Renal pelvis (tissue), 12 donors: ENCODE measurements at places on chromosomes 13 and 19.

- DNase-seq: no peak
Measured at GRCh38 chr13:110361365-110361911, 54.4 kb downstream of the COL4A2 start.

GRCh38 chr19:14054721-14055120 is 7.2 kb downstream of the PALM3 start:
- no peak for DNase-seq

DNA sequence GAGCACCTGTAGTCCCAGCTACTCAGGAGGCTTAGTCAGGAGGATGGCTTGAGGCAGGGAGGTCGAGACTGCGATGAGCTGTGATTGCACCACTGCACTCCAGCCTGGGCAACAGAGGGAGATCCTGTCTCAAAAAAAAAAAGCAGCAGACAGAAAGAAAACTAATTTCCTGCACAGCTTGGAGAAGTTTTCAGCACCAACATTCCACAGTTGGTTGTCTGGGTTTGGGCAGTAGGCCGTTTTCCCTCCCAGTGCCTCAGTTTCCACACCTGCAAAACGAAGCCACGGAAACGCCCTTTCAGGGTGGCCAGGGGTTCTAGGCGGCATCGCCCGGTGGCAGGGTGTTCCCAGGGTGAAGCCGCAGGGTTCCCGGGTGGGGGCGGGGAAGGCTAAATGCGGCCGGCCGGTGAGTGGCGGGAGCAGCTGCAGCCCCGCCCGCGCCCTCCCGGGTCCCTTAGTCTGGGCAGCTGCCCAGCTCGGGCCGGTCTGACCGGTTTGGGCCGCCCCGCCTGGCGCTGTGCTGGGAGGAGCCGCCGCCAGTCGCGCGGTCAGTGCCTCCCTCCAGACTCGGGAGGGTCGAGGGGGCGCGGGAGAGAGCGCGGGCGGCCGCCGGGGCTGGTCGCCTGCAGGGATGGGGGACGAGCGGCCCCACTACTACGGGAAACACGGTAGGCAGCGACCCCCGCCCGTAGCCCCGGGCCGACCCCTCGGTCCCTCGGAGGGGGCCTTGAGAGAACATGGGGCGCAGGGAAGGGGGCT is at the start of gene SLC44A2:
TSS of gene SLC44A2 (plus strand) at position 551 of the 759 bp plus-strand sequence. CDS start at position 632, 81 bp downstream.
- DNase-seq: peak; percentile 87

DNA sequence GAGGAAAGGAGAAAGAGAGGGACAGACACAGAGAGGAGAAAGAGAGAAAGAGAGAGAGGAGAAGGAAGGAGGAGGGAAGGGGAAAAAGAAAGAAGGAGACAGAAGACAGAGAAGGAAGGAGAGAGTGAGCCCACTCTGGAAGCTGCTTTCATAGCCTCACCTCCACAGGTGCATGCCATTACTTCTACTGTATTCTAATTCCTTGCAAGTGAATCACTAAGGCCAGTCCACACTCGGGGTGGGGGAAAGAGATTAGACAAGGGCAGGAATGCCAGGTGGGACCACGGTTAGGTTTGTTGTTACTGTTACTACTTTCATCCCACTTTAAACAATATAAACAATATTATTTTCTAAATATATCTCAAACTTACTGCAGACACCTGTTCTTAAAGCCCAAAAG is 684.5 kb upstream of the ARGLU1 start:
- DNase-seq: no peak

DNA sequence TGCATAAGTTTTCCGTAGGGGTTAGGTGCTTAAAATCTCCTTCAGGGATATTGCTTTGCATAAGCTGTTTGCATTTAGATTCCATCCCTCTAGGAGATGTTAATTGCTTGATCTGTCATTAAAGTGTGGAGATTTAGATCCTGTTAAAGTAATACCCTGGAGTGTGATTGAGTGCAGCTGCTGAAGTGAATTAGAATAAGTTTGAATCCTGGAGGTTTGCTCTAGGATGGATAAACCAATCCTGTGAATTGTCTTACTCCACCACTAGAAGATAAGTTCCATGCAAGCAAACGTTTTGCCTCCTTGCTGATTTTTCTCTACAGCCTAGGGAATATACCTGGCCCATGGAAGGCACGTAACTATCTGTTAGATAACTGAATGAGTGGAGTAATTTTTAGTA is 1487.2 kb upstream of the PRR20A start:
- DNase-seq: no peak

DNA sequence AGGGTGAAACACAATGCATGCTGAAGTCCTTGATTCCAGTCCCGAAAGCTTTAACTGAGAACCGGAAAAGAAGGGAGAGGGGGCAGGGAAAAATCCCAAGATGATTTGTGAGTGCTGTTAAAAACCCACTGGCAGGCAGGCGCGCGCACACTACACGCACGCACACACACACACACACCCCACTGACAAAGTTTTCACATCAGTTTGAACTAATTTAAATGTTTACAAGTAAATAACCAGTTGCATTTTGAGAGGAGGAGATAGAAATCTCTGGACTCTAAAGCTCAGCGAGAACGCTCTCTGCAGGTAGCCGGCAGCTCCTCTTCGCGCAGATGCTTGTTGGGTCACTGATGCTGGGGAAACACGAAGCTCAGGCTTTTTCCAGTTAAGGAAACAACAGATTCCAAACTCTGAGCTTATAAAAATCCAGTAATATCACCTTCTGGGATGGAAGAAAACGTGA is 818 bp upstream of the SLITRK1 start:
- DNase-seq: no peak

GRCh38 chr13:83221813-83222241 is 660.4 kb downstream of the SLITRK1 start:
- DNase-seq: no peak

- no peak for DNase-seq
Measured at GRCh38 chr13:109113427-109113826, 484.0 kb downstream of the MYO16 start.

DNA sequence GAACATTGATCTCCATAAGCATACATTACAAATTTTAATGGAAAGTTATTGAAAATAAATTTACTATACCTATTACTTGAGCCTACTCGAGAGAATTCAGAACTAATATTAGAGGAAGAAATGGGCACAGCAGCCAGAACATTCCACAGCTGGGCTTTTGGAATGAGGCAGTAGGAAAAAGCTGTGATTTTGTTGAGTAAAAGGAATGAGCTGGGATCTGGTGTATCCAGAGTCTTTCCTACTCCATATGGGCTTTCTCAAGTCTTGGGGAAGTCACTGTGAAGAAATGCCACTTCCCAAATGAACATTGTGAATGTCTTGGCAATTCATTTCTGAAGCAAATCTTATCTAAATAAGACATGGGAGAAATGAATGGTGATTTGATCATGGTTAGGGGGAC is 93.1 kb downstream of the CYSLTR2 start:
- no peak for DNase-seq

DNA sequence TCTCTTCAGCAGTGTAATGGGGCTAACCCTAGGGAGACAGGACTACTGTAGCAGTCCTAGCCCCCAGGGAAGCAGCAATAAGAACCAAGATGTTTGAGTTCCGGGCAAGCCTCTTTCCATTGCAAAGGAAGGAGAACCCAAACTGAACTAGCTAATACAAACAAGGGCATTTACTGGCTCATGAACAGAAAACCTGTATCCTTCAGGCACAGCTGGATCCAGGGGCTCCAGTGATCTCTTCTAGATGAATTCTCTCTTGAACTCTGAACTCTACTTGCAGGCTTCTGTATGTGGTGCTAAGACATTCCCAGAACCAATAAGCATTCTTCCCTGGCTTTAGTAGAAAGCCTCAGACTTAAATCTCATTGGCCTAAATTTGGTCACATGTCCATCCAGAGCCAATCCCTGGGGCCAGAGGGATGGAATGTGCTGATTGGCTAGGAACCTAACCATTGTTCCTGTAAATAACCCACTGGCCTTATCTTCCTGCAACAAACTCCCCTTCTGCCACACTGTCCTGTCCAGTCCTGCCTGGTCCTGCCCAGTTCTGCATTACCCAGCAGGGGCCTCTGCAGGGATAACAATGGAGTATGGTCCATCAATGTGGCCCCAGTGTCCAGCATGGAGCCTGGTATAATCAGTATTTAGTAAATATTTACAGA is 3.9 kb upstream of the PODNL1 start:
- no peak for DNase-seq

DNA sequence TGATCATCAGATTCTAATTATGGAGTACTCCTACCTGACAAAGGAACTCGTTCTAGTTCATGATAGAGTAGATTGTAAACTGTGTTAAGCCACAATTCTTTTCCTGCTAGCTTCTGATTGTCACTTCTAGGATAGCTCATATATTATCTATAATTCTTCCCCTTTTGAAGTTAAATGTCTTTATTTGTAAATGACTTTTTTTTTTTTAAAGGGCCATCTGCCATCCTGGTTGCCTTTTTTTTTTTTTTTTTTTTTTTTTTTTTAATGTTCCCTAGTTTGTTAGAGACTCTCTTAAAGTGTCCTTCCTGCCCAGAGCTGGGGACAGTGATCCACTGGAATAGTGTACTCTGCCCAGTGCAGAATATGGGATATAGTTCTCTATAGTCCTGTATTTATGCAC is 4.3 kb downstream of the CHAMP1 start:
- no peak for DNase-seq

DNA sequence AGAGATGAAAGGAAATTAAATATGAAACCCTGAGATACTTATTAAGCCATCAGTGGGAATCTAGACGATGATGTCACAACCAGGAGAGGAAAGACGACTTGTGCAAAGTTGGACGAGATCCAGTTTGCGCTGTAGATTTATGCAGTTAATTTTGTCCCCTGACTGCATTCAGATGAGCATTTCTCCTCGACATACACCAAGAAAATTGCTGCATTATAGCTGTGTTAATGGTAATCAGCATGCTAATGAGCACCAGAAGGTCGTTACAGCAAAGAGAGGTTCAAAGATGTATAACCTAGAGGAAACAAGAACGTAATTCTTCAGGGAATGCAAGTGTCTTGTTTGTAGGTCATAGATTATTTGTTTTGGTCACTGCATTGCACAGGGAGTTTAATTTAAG is 371.7 kb downstream of the RBM26 start:
- DNase-seq: no peak

GRCh38 chr13:108273429-108274118 is 4.1 kb downstream of the TNFSF13B start:
- no peak for DNase-seq

GRCh38 chr13:99153219-99153618 is 47.4 kb upstream of the UBAC2 start:
- no peak for DNase-seq

GRCh38 chr19:56993851-56994250 is 125.9 kb upstream of the USP29 start:
- no peak for DNase-seq

DNA sequence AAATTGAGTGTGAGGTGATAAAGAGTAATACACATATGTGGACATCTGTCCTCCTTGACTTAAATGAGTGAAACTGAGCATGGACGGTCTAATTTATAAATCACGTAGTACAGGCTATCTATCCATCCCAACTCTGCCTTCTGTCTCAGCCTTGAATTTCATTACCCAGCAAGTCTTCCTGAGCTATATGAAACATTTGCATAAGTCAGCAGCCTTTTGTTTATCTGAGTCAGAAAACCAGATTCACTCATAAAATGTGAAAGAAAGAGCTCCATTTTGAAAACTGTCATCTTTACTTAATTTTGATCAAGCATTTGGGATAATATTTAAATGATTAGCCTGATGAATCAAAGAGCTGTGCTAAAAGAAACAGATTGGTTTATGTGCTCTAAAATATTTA is 197.9 kb downstream of the LHFPL6 start:
- no peak for DNase-seq

- DNase-seq: no peak
Measured at GRCh38 chr19:46698395-46699321, 18.3 kb downstream of the PRKD2 start.

GRCh38 chr19:49570138-49570856 is 10.1 kb downstream of the NOSIP start:
- peak; percentile 87 for DNase-seq

GRCh38 chr13:51453959-51454703 is 1.3 kb upstream of the INTS6 start:
- no peak for DNase-seq

- no peak for DNase-seq
Measured at GRCh38 chr13:27493981-27494380, 43.6 kb upstream of the MTIF3 start.

GRCh38 chr19:38045554-38046253 is 138.7 kb downstream of the SIPA1L3 start:
- no peak for DNase-seq

DNA sequence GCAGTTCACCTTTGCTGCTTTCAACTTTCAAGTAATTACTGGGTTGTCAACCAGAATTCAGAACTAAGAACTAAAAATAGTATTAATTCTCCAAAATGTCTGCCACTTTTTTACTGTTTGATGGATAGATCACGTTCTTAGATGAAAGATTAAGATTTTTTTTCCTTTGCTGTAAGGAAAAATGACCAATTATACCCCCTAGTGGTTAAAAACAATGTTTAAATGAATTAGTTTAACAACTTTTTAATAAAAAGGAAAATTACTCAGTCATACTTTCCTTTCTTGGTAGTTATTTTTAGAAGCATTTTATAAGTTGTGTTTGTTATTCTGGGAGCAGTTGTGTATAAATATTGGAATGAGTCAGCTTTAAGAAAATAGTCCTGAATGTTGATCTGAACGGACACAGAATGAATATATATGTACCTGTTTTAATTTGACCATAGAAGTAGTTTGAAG is 4.6 kb downstream of the TM9SF2 start:
- DNase-seq: no peak

- DNase-seq: peak; percentile 61
Measured at GRCh38 chr13:109700176-109700575, 86.2 kb downstream of the IRS2 start.

GRCh38 chr13:73681779-73682178 is 452.4 kb downstream of the KLF12 start:
- DNase-seq: no peak

DNA sequence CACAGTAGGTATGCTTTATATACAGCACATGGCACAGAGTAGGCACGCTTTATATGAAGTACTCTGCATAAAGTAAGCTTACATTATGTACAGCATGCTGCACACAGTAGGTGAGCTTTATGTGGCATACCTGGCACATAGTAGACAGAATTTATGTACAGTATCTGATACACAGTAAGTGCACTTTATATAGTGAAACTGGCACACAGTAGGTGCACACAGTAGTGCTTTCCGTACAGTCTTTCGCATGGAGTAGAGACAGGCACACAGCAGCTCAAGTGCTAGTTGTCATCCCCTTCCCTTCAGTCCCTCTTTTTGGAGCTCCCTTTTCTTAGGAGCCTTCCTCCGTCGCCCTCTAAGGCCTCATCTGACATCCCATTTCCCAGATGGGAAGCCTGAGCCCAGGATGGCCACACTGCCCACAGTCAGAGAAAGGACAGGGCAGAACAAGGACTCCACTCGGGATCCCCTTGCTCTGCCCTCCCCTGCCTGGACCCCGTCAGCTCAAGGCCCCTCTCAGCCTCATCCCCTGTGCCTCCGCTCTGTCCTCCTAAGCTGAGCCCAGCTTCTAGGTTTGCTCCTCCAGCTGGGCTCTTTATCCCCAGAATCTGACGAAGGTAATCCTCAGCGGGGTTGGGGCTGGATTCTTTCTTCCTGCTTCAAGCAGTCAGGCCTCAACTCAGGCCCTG is 852 bp upstream of the CYP4F12 start:
- DNase-seq: no peak
